Osteocyte (in vitro differentiated cells): ENCODE measurements at places on chromosomes 3 and 15. TPM values are rescaled to one million over a fixed set of nuclear protein-coding genes. Genes with fewer than 3 reads are reported as not detected.

- H3K4me3 ChIP-seq: no peak overlapping the region
- H3K36me3 ChIP-seq: no peaks in the 10 kb centered on the region
- H3K27ac ChIP-seq: no peak overlapping the region
- H3K4me1 ChIP-seq: no peaks in the 10 kb centered on the region
- no peaks in the 10 kb centered on the region for H3K27me3 ChIP-seq
Observed at GRCh38 chr15:46328821-46329220, 694.0 kb downstream of the SQOR start.

DNA sequence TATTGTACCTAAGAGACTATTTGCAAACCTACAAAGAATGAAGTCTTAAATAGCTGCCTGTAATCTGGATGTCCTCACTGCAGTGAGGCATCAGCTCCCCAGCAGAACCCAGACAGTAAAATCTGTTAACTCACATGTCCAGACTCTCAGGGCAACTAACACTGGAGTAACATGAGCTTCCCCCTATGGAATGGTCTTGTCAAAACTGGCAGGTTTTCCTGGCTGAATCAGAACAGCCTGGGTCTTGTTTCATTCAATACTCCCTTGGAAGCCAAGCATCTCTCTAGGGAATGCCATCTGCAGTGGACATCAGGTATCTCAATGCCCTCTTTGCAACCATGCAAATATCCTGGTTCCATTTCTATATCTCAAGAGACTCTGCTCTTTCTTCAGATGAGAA is 24.4 kb downstream of the PTPN9 start:
- H3K36me3 ChIP-seq: no peaks in the 10 kb centered on the region
- no peak for DNase-seq
- H3K27me3 ChIP-seq: no peaks in the 10 kb centered on the region
- peak overlapping the region; percentile 19 for H3K27ac ChIP-seq
- no peak overlapping the region for H3K4me3 ChIP-seq

- H3K36me3 ChIP-seq: peaks cover 34% of the 10 kb centered on the region
- H3K27me3 ChIP-seq: no peaks in the 10 kb centered on the region
- H3K27ac ChIP-seq: peak overlapping the region; percentile 100
- no peak for DNase-seq
Observed at GRCh38 chr3:11604139-11604892, 39.4 kb downstream of the VGLL4 start.

GRCh38 chr15:43998607-43999006 is 171.8 kb downstream of the WDR76 start:
- no peaks in the 10 kb centered on the region for H3K4me1 ChIP-seq
- H3K36me3 ChIP-seq: no peaks in the 10 kb centered on the region
- H3K27me3 ChIP-seq: peaks cover 20% of the 10 kb centered on the region

GRCh38 chr3:125194061-125194848 is 18.3 kb downstream of the SLC12A8 start:
- H3K27ac ChIP-seq: no peak overlapping the region
- no peak overlapping the region for H3K4me3 ChIP-seq
- peaks cover 12% of the 10 kb centered on the region for H3K4me1 ChIP-seq
- peak; percentile 77 for DNase-seq

DNA sequence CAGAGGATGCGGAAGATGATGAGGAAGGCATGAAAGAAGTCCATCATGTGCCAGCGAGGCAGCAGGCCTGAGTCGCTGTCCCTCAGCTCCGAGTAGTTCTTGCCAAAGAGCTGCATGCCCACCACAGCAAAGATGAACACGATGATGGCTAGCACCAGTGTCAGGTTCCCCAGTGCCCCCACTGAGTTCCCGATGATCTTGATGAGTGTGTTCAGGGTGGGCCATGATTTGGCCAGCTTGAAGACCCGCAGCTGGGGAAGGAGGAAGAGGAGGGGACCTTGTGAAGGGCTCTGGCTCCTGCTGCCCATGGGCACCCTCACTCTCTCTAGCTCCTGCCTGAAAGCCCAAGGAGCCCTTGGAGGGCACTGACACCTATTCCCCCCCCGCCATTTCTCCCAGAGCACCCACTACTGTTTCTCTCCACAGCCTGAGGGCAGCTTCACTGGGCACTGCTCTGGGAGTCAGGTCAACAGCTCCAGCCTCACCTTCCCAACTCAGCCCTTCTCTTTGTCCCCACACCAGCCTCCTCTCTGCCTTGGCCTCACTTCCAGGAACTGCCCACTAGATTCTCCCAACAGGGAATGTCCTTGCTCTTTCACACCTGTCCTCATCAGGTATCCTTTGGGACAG is 63.6 kb downstream of the SCN5A start:
- no peak overlapping the region for H3K27ac ChIP-seq
- no peak overlapping the region for H3K4me3 ChIP-seq
- no peaks in the 10 kb centered on the region for H3K4me1 ChIP-seq
- no peaks in the 10 kb centered on the region for H3K36me3 ChIP-seq

DNA sequence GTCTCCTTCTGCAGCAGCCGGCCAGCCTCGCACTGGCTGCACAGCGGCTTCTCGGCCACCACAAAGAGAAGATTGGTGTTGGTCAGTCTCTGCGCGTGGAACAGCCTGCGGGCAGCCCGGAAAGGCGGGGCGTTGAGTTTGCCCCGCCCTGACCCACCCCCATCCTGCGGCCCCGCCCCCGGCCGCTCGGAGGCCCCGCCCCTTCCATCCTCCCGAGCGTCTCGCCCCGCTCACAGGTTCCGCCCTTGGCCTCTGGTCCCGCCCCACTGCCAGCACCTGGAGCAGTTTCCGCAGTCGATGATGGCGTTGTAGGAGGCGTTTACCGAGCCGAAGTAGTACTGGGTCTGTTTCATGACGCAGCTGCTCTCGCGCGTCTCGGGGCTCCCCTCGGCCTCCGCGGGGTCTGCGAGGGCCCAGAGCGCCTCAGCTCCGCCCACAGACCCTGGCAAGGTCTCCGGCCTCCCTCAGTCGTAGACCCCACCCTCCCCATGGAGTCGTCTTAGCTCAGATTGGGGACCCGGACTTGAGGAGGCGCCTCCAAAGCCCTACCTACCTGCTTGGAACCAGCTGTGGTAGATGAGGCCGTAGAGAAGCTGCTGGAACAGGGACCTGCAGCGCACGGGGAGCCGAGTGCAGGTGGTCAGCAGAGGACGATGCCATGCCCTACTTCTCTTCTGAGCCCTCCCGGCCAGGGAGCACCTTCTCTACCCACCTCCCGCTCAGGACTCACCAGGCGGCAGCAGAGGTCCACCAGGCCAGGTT is 5.9 kb upstream of the TMEM115 start:
- H3K27ac ChIP-seq: no peak overlapping the region
- no peak for DNase-seq
- peak overlapping the region; percentile 71 for H3K4me3 ChIP-seq
- no peaks in the 10 kb centered on the region for H3K36me3 ChIP-seq
- no peaks in the 10 kb centered on the region for H3K27me3 ChIP-seq

DNA sequence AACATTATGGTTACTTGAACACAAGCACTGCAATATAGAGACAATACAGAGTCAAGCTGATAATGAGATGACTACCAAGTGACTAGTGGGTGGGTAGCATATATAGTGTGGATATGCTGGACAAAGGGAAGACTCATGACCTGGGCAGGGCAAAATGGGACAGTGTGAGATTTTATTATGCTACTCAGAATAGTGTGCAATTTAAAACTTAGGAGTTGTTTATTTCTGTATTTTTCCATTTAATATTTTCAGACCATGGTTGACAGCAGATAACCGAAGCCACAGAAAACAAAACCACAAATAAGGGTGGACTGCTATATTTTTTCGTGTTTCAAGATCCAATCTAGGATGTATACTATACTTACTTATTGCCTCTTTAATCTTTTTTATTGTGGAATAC is 19.6 kb downstream of the GALK2 start:
- no peak overlapping the region for H3K27ac ChIP-seq
- H3K27me3 ChIP-seq: no peaks in the 10 kb centered on the region
- no peak overlapping the region for H3K4me3 ChIP-seq
- DNase-seq: no peak
- peaks cover 14% of the 10 kb centered on the region for H3K36me3 ChIP-seq

DNA sequence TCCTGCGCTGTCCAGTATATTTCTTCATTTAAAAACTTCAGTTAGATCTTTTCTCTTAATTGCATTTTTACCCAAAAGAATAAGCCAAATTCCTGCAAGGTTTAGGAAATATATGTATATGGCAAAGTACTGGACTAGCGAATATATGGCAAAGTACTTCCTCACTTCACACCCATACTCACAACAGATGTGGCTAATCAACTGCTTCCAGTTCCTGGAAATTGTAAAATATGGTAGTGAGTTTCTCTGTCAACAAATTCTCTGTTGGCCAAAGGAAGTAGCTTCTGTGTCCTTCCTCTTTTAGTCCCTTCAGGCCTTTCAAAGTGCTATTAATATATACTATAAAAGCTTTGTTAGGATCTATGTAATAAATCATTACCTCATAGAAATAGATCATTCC is 22.0 kb downstream of the GPR15 start:
- no peaks in the 10 kb centered on the region for H3K36me3 ChIP-seq
- H3K27me3 ChIP-seq: peaks cover 93% of the 10 kb centered on the region
- DNase-seq: no peak
- H3K27ac ChIP-seq: no peak overlapping the region

CSTA gene
- total RNA-seq: not detected in 2 replicates

CEMIP gene
- 445 and 457 TPM in 2 replicates for total RNA-seq

HEG1 gene
- 123 and 129 TPM in 2 replicates for total RNA-seq

COL6A5 gene
- total RNA-seq: not detected in 2 replicates

TMIE gene
- total RNA-seq: not detected in 2 replicates
